ENCODE measurements at places on chromosomes 3 and 15. TPM values are rescaled to one million over a fixed set of nuclear protein-coding genes. Genes with fewer than 3 reads are reported as not detected.

DNA sequence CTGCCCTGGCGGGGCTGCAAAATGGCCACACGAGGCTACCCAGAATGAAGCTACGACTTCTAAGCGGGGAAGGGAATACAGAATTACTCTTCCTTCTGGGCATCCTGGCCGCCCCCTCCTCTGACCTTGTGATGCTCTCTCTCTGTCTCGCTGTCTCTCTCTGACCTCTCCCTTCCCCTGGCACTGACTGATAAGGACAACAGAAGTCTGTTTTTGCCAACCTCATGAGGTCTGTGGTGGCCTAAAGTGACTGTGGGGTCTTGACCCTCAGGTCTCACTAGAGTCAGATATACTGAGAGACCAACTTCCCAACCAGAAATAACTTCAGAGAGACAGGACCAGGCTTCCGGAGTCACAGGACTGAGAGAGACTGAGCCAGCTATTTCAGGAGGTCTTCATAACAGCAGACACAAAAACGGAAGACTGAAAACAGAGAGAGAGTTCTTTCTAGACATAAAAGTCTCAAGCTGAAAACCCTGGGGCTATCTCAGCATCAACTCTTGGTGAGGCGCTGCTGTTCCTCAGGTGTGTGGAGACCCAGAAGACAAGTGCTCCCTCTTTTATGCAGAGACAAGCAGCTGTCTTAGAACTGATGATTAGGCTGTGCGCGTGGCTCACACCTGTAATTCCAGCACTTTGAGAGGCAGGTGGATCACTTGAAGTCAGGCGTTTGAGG, 38.2 kb upstream of the CFAP161 start:
- no peak for DNase-seq
- no peak overlapping the region for H3K4me3 ChIP-seq
- no peaks in the 10 kb centered on the region for H3K27me3 ChIP-seq
- no peaks in the 10 kb centered on the region for H3K36me3 ChIP-seq

DNA sequence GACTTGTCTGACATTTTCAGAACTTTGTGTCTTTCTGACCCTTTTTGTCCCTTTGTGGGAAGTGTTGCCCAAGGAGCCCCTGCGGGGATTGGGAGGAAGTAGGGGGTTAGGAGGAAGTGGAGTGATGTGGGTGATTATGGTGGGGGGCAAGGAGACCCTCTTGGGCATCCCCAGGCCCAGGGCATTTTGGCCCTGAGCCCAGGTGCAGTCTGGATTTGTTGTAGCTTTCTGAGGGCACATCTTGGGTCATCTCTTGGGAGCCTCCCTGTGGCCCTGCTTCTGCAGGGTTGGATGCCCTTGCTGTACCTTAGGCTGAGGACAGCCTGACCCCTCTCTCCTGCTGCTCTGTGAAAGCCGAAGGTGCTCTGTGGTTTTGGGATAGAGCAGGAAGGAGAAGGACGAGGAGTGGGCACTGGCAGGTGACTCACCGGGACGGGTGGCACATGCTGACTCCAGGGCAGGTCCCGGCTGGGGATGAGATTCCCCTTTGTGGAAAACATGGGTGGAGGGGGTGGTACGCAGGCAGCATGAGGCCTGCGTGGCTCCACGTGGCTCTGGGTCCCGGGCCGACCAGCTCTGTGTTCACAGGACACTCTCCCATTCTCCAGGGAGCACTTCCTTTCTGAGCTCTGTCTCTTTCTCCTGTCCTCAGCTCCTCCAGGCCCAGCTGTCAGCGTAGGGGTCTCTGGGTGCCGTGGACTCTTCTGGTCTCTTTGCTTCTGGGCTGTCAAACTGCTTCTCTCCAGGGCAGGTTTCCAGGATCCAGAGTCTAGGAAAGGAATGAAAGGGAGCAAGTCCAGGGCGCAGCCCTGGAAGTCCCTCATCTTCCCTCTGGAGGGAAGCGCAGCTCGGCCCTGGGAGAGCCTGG, 11.8 kb downstream of the CD276 start:
- no peaks in the 10 kb centered on the region for H3K36me3 ChIP-seq
- no peaks in the 10 kb centered on the region for H3K27me3 ChIP-seq
- peak; percentile 57 for DNase-seq

The C2CD4A gene
- 2.2 TPM for polyA plus RNA-seq

The NTRK3 gene
- 1.1 TPM for polyA plus RNA-seq

- no peaks in the 10 kb centered on the region for H3K27me3 ChIP-seq
- H3K4me3 ChIP-seq, result no peak overlapping the region
- DNase-seq, result no peak
These were observed 790.1 kb upstream of the CFAP20DC start for GRCh38 chr3:59839810-59840515.

The CATSPER2 gene
- polyA plus RNA-seq, result under 0.01 TPM

DNA sequence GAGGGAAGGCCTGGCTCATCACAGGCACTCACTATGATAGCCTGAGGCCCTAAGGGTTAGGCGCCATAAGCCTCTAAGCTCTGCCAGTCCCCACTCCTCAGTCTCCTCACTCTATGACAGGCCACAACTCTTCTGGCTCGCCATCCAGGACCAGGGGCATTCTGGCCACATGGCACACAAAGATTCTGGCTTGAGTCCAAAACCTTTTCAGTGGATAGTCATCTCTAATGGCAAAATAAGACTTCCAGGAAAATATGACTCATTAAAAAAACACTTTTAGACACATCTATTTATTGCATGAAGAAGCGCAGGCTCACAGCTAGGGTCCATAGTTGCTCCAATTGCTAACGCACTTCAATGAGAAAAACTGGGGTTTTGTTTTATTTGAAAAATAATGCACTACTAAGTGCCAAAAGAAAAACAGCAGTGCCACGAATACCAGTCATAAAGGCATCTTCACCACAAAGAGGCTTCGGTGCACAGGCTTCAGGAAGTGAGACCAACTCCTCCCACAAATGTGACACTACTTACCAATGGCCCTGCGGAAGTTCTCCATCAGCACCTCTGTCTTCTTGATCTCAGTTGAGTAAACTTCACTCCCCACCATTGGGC, 11.1 kb downstream of the RUVBL1 start:
- H3K27ac ChIP-seq, result peak overlapping the region; percentile 22
- peaks cover 8% of the 10 kb centered on the region for H3K4me1 ChIP-seq
- H3K36me3 ChIP-seq, result no peaks in the 10 kb centered on the region
- H3K27me3 ChIP-seq, result no peaks in the 10 kb centered on the region
- H3K4me3 ChIP-seq, result no peak overlapping the region
- DNase-seq, result no peak

The POTEB3 gene
- not detected for polyA plus RNA-seq

DNA sequence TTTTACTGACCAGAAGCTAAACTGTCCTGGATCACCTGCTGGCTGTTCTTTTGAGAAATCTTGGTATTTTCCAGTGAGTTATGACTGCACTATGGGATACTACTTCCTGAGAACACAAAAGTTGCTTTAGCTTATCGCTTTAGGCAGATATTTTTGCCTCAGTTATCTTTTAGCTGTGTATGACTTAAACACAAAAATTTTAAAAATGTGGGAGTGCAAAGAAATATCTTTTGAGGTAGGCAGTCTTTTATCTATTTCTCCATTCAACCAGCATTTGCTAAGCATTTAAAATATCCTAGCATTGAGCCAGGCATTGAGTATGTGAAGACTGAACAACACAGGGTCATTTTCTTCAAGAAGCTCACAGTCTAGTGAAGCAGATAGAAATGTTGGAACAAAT, 981.9 kb downstream of the FHIT start:
- H3K27me3 ChIP-seq, result no peaks in the 10 kb centered on the region
- H3K27ac ChIP-seq, result no peak overlapping the region
- DNase-seq, result no peak
- H3K4me1 ChIP-seq, result no peaks in the 10 kb centered on the region

DNA sequence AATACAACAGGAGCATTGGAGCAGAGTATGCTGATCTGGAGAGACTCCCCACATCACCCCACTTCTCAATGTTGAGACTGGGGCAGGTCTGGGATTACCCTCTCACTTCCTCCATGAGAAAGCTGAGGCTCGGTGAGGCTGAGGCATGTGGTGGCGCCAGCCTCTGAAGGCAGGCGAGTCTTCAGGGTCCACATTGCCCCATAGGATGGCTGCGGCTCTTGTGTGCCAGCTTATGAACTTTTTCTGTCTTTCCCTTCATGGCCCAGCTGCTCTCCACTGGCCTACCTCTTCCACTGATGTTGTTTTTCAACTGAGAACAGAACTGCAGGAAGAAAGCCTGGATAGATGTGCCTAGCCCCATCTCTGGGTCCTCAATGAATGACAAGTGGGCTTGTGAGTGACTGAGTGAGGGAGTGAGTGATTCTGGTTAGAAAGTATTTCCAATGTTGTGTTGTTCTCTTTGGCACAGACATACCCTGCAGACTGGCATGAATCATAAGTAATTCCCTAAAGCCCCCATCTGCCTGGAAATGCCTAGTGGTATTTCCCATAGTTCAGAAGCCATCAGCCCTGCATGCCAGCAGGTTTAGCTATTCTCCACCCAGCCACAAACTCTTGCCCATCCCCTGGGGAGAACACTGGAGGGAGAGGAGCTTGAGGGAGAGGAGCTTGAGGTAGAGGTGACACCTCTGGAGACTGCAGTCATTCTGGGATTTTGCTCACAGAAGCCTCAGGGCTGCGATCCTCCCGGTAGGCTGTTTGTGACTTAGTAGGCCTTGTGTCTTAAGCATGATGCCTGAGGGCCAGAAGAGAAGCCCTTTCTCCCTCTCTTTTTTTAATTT, 56.9 kb downstream of the AMOTL2 start:
- no peaks in the 10 kb centered on the region for H3K4me1 ChIP-seq
- no peak for DNase-seq
- no peak overlapping the region for H3K4me3 ChIP-seq
- no peaks in the 10 kb centered on the region for H3K36me3 ChIP-seq

The SNTN gene
- polyA plus RNA-seq, result not detected

The MESP1 gene
- 2.7 TPM for polyA plus RNA-seq

DNA sequence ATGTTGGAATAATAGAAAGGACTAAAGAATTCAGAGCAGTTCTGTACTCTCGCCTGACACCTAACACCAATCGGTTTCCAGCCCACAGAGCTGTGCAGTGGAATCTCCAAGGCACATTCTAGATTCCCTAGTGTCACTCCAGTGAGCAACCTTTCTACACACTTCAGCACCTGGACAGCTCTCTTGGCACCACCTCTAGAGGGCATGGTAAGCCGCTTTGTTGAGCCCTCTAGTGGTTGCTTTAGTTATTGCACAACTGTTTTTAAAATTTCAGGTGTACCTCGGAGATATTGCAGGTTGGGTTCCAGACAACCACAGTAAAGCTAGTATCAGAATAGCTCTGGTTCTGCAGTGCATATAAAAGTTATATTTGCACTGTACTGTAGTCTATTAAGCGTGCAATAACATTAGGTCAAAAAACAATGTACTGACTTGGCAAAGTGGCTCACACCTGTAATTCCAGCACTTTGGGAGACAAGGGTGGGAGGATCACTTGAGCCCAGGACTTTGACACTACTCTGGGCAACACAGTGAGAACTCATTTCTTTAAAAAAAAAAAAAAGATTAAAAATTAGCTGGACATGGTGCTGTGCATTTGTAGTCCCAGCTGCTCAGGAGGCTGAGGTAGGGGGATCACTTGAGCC, 26.5 kb upstream of the ERC2 start:
- H3K4me3 ChIP-seq, result no peak overlapping the region
- H3K27me3 ChIP-seq, result no peaks in the 10 kb centered on the region
- H3K4me1 ChIP-seq, result no peaks in the 10 kb centered on the region

The EMC7 gene
- polyA plus RNA-seq, result 15.0 TPM

DNA sequence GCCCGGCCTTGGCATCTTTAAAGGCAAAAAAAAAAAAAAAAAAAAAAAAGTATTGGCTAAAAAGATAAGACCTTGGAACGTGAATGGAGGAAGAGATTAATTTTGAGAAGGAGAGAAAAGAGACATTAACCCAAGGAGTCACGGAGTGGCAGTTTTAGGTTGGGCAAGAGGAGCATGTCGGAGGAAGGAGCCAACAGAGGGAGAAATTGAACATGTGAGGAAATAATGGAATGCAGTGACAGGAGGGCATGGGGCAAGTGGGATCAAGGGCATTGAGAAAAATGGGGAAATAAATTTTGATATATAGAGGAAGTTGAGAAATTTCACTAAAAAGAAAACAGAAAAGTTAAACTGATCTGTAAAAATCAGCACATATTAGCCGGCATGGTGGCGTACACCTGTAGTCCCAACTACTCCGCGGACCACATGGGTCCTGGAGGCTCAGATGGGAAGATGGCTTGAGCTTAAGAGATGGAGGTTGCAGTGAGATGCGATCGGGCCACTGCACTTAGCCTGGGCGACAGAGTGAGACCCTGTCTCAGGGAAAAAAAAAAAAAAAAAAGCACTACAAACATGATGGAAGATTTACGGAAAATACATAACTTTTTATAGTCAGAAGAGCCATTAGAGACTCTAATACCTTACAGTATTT, 1.2 kb downstream of the HAUS2 start:
- H3K27ac ChIP-seq, result peak overlapping the region; percentile 89
- H3K4me1 ChIP-seq, result no peaks in the 10 kb centered on the region
- H3K4me3 ChIP-seq, result peak overlapping the region; percentile 94
- no peak for DNase-seq

The HTR3C gene
- not detected for polyA plus RNA-seq

The SCN10A gene
- not detected for polyA plus RNA-seq

DNA sequence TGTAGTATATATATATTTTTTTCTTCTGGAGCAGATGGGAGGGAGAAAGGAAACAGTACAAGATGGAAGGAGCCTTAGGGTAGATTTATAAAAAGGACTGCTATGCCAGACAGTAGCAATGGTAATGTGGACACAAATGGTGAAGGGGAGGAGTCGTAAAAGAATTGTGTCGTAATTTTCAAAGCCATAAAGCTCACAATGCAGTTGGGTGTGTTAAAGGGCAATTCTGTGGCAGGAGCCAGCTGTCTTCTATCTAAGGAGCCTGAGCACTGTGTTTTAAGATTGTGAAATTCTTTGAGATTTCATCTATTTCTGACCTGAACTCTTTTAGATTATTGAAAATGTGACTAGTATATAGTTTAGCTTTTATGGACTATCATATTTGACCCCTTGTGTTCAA, 58.9 kb downstream of the CNOT10 start:
- no peaks in the 10 kb centered on the region for H3K4me1 ChIP-seq
- no peak overlapping the region for H3K4me3 ChIP-seq
- no peak for DNase-seq
- H3K27me3 ChIP-seq, result no peaks in the 10 kb centered on the region

The TARS3 gene
- polyA plus RNA-seq, result 4.8 TPM

DNA sequence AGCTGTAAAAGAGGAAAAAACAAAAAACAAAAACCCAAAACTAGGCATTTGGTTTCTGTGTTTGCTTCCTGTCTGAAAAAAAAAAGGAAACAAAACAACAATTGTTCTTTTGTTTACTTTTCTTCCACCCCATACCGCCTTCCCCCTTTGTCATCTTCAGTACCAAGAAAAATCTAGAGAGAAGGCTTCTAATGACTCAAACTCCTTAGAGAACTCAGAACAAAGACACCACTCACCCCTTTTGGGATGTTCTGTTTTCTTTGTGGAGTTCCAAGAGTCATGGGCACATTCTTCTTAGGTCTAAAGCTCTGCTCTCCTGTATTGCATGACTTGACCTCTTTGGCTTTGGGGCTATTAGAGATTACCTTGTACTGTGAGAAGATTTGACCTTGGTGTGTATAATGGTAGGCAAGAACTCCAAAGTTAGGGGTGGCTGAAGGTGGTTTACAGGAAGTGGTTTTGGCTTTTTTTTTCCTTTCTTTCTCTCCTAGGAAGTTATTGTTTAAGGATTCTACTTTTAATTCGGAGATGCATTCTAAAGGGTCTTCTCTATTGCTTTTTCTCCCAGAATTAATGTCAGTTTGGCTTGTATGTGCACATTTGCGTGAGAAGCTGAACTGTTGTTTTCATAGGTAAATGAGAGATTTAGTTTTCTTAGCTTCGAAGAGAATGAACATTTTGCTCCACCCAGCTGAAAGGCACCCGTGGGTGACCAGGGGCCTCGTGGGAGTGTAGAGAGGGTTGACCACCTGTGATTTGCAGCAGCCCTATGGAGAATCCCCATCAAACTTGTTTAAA, 39.5 kb upstream of the ZBTB20 start:
- H3K4me3 ChIP-seq, result no peak overlapping the region
- DNase-seq, result no peak
- H3K27ac ChIP-seq, result no peak overlapping the region
- H3K36me3 ChIP-seq, result no peaks in the 10 kb centered on the region
- H3K4me1 ChIP-seq, result no peaks in the 10 kb centered on the region
